ENCODE measurements at places on chromosomes 5 and 9.

DNA sequence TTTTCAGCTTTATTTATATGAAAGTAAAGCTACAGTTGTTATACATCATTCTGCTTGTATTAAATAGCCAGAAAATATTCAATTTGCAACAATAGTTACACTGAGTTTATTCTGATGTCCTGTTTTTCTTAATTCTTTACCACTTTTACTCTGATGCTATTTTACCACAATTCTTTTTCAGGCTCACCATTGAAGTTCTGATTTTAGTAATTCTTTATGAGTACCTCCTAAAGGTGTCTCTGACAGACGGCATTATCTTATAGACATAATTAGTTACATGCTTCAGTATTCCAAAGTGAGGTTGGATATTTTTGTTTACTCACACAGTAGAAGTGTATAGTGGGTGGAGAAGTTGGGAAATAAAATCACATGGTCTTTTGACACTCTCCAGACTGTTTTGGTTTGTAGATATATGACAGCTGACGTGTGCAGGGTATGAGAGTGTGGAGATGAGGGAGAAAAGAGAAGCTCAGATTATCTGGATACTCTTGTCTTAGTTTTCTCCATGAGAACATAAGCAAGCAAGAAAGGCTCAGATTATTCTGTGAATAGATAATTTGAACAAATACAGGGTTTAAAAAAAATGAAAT lies 97.4 kb downstream of the FBXO4 start:
- no peak for DNase-seq

DNA sequence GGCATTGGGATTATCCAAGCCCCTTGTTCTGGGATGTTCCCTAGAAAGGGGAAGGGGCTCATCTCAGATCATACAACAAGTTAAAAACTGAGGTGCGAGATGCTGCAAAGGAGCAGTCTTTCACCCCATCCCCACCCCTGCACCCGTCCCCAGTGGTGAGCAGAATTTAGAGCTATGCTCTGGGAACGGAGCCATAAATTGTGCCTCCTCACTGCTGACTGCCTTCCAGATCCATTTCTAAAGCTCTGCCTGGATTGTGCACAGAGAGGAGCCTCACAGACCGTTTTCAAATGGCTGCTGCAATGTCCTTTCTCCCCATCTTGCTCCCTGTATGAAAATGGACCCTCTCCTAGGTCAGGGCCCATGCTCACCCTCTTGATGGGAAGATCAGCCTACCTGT lies 8.3 kb downstream of the SLC25A48 start:
- DNase-seq = no peak

DNA sequence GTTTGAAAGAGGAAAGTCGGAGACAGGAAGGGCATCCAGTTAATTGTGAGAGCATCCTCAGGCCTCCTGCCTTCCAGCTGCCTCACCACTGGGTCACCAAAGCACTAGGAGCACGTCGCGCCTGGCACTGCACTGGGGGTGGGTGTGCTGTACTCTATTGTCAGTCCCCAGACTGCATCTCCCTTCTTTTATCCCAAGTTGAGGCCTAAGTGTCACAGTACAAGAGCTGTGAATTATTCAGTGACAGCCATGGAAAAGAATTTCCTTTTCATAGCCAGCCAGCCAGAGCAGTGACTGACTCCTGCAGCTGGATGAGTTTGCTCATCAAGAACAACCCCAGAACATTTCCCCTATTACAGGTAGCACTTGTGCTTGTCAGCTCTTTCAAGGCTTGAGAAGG lies 16.3 kb downstream of the CLTA start:
- no peak for DNase-seq

- no peak for DNase-seq
These were observed 39.4 kb downstream of the LURAP1L start for GRCh38 chr9:12813960-12814876.

DNA sequence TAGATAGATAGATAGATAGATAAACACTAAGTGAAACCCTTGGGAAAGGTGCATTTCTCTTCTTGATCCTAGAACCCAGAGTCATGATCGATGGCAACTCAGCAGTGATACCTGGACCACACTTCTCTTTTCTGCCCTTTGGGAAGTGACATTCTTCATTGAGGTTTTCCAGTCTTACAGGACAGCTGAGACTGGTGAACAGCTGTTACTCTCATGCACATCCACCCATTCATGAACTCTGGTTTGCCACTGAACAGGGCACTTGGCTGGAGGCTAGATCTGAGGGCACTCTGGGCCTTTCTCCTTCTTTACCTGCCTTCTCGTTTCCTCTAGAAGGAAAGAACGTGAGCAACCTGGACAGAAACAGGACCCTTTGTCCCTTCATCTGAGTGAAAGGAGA lies 164.5 kb downstream of the DRD1 start:
- no peak for DNase-seq

DNA sequence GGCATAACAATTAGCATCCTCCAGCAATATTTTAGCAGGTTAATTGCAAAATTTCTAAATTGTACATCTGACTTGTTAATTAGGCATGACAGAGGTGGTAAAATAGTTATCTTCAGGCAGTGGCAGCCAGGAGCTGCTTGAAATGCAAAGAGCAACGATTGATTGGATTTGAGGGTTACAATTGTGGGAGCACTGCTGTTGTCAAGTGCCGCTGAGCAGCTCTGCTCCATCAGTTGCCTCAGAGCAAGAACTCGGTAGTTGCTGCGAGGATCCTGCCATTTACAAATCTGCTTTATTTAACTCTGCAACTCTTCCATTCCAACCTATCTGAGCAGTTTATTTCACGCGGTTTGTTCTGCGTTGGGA lies 12.6 kb downstream of the PBX3 start:
- DNase-seq = no peak

GRCh38 chr5:181053488-181054121 lies 13.5 kb downstream of the BTNL9 start:
- no peak for DNase-seq

DNA sequence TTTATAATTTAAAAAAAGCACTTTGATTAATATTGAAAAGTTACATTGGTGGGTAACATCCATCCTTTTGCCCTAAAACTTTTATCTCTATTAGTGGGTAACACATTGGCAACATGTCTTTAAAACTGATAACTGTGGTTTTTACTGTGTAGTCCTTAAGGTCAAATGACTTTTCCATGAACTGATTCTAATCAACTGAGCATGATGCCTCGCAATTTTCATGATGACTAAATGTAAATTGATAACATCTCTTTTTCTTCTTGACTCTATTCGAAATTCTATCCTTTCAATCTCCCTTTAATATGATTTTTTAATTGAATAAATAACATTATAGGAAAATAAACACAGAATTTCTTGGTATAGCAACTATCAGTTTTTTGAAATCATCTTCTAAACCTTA lies 6.3 kb upstream of the IL5 start:
- DNase-seq = no peak

GRCh38 chr9:130675396-130675795 lies 11.0 kb downstream of the PRDM12 start:
- DNase-seq = no peak

- DNase-seq = no peak
These were observed 4.2 kb downstream of the GCNT1 start for GRCh38 chr9:76463211-76463610.

DNA sequence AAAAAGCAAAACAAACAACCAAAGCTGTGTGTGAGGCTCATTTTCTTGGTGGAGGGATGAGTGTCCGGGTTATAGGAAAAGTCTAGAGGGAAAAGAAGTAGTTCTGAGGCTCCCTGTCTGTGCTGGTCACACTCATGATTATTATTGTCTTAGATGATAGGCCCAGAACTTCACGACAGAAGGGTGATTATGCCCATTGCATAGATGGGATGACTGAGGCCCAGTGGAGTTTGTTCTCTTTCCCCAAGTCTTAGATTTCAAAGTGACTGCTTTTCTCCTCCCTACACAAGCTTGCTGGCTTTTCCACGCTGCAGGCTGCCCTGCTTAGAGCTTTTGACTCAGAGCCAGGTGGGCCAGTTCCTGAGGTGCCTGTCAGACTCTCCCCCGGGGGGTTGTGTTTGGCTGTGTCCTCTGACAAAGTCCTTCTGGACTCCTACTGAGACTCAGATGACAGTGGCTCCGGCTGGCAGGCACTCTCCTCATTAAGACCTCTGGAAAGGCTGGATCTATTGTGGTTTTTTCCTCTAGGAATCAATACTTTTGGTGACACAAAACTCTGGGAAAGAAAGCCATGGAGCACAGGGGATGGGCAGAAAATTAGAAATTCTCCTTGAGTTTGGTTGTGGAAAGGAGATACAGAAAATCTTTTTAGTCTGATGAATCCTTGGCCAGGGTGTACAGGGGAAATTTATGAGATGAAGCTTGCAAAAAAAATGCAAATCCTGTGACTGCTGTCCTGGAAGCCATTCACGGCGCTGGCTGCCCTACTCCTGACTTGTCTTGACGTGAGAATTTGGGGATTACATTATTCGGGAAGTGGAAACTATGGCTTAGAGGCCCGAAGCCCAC lies 120.9 kb downstream of the NSG2 start:
- DNase-seq = no peak

DNA sequence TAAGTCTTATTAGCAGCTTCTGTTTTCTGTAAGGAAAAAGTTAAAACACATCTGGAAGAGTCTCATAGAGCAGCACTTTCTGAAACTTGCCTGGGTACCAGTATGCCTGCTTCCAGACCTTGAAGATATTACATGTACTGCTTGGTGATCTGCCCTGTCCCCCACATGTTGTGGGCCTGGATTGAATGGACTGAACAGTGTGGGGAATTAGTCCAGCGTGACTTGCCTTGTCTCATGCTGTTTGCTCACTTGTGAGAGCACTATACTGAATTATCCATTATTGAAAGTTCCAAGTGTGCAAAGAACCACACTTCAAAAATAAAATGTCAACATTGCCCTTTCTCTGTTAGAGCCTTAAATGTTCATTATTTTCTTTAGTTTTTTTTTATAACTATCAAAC lies 8.9 kb downstream of the CTNNA1 start:
- no peak for DNase-seq

GRCh38 chr5:118620233-118620632 lies 368.1 kb downstream of the DTWD2 start:
- no peak for DNase-seq

GRCh38 chr9:133633681-133634080 lies 2.5 kb upstream of the DBH start:
- DNase-seq = no peak

DNA sequence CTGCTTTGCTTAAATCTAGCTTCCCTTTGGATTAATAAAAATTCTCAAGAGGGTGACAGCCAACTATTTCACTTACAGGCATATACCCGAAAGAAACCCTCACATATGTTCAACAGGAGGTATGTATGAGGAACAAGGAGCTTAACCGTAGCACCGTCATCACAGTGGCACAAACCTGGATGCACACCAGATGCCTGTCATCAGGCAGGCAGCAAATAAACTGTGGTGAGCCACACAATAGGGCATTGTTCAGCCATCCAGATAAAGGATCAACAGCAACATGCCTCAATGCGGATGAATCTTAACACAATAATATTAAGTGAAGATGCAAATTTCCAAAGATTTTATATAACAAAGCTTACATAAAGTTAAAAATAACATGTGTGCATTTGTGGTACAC lies 5.5 kb upstream of the TNFSF15 start:
- no peak for DNase-seq

DNA sequence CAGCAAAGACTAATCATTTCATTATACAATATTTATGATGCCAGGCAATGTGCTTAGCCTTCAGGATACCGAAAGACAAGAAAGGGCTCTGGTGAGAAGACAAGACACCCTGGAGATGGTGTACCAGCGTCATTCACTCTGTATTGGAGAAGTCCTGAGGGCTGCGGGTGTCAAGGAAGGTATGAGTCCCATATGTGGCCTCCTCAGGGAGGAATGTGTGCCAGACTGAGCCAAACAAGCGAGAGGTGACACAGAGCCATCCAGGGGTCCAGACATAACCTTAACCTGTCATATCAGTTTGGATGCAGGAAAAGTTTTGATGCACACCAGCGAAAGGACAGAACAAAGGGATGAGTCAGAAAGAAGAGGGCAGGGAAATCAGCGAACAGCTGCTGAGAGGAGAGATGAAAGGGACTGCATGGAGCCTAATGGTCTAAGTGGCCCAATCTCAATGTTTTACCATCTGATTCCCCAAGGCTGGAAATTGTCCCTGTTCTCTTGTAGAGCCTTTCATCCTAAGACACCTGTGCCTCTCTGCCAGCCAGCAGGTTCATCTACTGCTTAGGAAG lies 38.9 kb downstream of the ADRA1B start:
- DNase-seq = no peak

DNA sequence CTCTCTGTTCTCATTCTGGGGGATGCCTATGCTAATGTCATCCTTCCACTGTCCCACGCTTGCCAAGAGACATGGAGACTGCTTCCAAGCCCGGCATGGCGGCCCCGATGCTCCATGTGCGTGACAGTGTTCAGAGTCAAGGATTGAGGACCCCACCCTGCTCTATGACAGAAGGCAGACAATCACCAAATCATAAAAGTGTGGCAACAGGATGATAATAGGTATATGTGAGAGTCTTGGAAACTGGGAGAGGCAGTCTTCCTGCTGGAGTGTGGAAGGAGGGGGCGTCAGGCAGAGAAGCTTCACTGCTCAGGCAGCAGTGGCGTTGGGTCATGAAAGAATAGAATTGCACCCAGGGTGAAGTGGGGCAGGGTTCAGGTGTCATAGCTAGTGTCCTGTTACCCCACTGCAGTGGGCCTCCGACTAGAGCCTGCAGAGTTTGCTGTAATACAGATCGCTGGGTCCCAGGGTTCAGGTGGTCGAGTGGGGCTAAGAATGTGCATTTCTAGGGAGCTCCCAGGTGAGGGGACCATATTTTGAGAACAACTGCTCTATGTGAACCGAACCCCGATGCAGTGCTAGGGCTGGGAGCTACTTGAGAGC lies 12.5 kb upstream of the GADD45G start:
- DNase-seq = no peak

DNA sequence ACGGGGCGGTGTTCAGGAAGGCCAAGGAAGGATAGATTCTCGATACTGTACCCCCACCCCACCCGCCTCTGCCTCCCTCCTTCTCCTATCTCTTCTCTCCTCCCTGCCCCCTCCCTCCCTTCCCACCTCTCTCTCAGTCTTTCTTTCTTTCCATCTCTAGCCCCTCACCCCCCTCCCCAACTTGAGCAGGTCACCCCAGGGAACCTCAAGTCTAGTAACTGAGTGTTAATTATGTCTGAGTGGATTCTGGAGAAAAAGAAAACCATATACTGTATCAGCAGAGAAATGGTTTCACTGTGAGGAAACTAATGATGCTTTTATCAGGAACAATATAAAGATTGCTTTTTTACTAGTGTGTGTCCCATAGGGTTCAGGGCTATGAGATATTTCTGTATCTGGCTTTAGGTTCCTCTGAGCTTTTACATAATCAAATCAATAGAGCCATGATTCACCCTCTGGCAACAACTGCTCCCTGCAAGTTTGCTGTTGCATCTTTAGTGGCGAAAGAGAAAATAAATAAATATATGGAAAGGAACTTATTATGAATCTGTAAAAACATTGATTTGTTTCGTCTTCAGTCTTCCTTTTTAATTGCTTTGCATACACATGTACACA lies 639.7 kb downstream of the CCDC171 start:
- no peak for DNase-seq

DNA sequence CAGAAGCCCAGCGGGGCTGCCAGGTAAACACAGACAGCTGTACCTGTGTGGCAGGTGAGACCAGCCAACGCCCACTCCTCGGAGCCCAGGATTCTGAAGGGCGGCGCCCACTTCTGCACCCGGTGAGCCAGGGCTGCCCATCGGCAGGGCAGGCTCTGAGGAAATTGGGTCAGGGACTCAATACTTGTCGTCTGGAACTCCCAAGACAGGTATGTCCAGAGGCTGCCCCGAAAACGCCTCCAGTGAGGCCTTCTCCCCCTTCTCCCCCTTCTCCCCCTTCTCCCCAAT lies 19.8 kb downstream of the GLT6D1 start:
- DNase-seq = no peak
